ENCODE measurements at places on chromosomes 4 and X.

GRCh38 chrX:109378281-109378680 is 103.6 kb downstream of the GUCY2F start:
- no peak for DNase-seq

- DNase-seq = no peak
Observed at GRCh38 chr4:762211-763190, 56.9 kb downstream of the PCGF3 start.

- no peak for DNase-seq
Observed at GRCh38 chr4:180489787-180490186, 1753.4 kb upstream of the TENM3 start.

GRCh38 chr4:77065382-77065781 is 10.4 kb downstream of the CCNI start:
- DNase-seq = no peak

DNA sequence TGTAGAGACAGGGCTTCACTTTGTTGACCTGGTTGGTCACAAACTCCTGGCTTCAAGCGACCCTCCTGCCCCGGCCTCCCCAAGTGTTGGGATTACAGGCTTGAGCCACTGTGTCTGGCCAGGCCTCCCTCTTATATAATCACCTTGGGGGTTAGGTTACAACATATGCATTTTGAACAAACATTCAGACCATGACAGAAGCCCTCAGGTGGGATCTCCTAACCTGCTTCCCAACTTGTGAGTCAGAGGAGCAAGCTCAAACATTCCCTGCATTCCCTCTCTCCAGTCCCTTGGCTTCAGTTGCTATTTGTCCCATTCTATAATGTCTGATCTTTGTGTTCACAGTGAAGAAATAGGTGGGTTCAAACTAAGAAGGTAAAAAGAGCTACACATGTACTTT is 76.5 kb upstream of the NRK start:
- DNase-seq = no peak

- DNase-seq = peak; percentile 34
Observed at GRCh38 chr4:173371292-173372192, 788 bp downstream of the SAP30 start.

DNA sequence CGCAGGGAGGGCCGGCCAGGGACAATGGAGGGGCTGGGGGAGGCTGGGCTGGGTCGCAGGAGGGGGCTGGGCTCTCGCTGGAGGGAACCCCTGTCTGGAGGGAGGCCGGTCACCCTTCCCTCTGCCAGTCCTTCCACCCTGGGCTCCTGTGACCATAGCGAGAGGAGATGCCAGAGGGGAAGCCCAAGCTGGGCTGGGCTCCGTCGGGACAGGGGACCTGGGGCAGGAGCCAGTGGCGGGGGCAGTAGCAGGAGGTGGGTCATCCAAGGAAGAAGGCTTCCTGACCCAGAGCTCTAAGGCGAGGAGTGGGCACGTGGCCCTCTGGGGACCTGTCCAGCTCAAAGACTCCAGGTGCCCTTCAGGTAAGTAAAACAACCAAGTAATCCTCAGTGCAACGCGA is 16.9 kb downstream of the CTAG1B start:
- DNase-seq = no peak

- DNase-seq = no peak
Observed at GRCh38 chr4:132001542-132001941, 1147.6 kb upstream of the PCDH10 start.

DNA sequence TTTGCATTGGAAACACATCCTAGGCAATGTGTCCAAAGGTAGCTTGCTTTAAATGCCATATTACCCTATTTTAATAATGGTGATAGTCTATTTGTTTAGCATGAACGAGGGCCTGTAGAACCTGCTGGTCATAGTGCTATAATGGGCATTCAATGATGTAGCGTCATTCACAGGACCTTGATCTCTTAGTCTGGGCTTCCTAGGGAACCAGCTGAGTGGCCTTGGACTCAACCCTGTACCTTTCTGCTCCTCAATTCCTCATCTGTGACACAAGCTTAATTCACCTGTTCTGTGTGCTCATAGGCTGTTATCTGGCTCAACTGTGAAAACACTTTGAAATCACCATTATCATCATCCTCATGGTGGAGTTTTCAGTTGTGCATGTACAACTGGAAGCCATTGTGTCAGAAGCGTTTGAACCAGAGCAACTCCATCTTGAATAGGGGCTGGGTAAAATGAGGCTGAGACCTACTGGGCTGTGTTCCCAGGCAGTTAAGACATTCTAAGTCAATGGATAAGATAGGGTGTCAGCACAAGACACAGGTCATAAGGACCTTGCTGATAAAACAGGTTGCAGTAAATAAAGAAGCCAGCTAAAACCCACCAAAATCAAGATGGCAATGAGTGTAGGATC is 346.8 kb upstream of the KLF3 start:
- no peak for DNase-seq

- DNase-seq = no peak
Observed at GRCh38 chr4:14496408-14496807, 505.9 kb upstream of the CPEB2 start.

DNA sequence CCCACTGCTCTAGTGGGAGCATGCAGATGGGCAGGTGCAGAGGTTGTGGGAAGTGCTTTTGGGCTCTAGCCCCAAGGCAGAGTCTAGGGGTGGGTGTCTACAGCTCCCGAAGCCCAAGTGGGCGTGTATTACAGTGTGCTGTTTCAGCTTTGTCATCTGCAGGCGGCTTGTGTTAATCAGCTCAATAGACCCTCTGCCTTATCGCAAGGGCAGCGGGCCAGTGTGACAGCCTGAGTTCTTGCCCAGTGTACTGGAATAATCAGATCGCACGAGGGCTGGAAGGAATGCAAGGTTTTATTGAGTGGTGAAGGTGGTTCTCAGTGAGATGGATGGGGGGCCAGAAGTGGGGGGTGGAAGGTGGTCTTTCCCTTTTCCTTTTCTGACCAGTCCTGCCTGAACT is 529.4 kb upstream of the AMOT start:
- no peak for DNase-seq

DNA sequence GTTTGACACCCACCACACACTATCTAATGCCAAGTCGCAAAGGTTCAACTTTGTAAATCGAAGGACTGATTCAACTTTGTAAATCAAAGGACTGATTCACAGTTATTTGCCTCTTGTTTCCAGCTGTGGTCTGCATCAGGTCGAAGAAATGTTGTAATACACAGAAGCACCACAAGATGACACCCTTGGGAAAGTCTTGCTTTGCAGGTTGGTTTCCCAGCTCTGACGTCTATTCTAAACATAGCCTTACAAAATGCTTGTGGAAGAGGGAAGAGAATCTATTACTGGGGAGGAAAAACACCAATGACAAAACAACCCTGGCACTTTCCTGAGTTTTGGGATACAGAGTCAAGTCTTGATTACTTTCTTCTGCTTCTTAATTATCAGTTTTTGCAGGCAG is 35.3 kb downstream of the SUPT20HL1 start:
- peak; percentile 21 for DNase-seq

- DNase-seq = no peak
Observed at GRCh38 chr4:109411964-109412363, 21.7 kb upstream of the SEC24B start.

DNA sequence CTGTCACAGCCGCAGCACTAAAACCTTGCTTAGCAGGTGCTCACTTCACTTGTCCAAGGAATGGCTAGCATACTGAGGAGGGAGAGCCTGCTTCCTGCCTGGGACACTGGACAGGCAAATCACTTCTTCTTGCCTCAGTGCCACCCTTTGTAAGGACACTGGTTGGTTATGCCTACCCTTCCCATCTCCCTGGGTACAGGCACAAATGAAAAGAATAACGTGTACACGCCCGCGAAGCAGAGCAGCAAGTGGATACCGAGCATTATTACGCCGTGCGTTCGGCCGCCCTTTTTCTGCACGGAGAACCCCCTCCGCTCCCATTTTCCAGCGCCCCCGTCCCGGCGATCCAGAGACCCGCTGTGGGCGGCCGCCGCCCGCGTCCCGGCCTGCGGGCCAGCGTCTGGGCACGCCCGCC is 338 bp upstream of the KLHL2 start:
- DNase-seq = no peak

DNA sequence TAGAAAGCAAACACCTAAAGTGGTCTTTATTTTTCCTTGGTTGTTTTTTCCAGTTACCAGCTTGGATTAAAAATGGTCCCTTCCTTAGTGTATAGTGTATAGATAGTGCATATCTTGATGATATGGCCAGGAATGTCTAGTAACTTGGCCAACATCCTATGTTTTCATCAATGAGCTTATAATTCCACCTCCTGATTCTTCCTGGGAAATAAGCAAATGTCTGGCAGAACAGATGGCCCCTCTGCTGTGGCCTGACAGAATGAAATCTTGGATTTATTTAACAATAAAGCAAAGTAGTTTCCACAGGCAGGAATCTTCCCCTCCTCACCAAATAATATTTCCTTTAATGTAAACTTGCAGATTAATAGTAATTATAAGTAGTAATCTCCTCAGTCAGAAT is 6.1 kb downstream of the SCARB2 start:
- no peak for DNase-seq

GRCh38 chrX:10992110-10992509 is 119.0 kb upstream of the HCCS start:
- no peak for DNase-seq
